Activated CD8-positive, alpha-beta memory T cell treated with anti-CD3 and anti-CD28 coated beads, Interleukin-2, amount 10 ng/mL, durations not matched to agents 7 days and 5 days (primary cell): ENCODE measurements at places on chromosomes 6 and 20. TPM values are rescaled to one million over a fixed set of nuclear protein-coding genes. Genes with fewer than 3 reads are reported as not detected.

The SPEF1 gene
- total RNA-seq = not detected

The RIPOR2 gene
- total RNA-seq = 53.4 TPM

The C6orf118 gene
- total RNA-seq = not detected

The GPR31 gene
- total RNA-seq = not detected

The BFSP1 gene
- total RNA-seq = 3.2 TPM

The ABHD16B gene
- not detected for total RNA-seq

The TFAP2D gene
- total RNA-seq = not detected

The TAGAP gene
- total RNA-seq = 53.0 TPM

The GGTLC1 gene
- total RNA-seq = not detected

- H3K4me1 ChIP-seq = no peaks in the 10 kb centered on the region
- no peak overlapping the region for H3K27ac ChIP-seq
- H3K36me3 ChIP-seq = no peaks in the 10 kb centered on the region
- H3K27me3 ChIP-seq = peaks cover 2% of the 10 kb centered on the region
Observed at GRCh38 chr6:166032366-166033200, 135.1 kb downstream of the TBXT start.

DNA sequence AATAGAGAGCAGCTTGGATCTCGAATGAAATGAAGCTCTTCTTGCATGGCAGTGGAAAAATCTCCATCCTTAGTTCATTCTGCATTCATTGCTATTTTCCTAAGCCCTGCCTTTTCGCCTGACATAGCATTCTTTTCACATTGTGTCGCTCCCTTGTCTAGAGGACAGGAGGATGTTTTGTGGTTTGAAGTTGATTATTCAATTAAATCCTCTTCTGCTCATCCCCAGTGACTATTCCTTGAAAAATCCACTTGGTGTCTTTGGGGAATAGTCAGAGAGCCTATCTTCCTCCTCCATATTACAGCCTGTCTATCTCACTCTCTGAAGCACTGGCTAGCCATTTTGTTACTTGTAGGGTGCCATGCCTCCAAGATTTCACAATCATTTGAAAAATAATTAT is 161.2 kb downstream of the KLHL32 start:
- no peak overlapping the region for H3K4me3 ChIP-seq
- H3K27ac ChIP-seq = no peak overlapping the region
- peaks cover 2% of the 10 kb centered on the region for H3K36me3 ChIP-seq
- no peaks in the 10 kb centered on the region for H3K27me3 ChIP-seq

GRCh38 chr6:88301888-88302768 is 136.0 kb upstream of the CNR1 start:
- no peak overlapping the region for H3K27ac ChIP-seq
- no peak overlapping the region for H3K4me3 ChIP-seq
- no peak for DNase-seq

- no peak for DNase-seq
- H3K36me3 ChIP-seq = no peaks in the 10 kb centered on the region
- no peaks in the 10 kb centered on the region for H3K27me3 ChIP-seq
Observed at GRCh38 chr20:63092660-63093215, 86.0 kb upstream of the BHLHE23 start.

GRCh38 chr6:46356543-46356942 is 134.7 kb downstream of the RCAN2 start:
- peaks cover 1% of the 10 kb centered on the region for H3K36me3 ChIP-seq
- H3K4me3 ChIP-seq = no peak overlapping the region
- DNase-seq = no peak
- no peaks in the 10 kb centered on the region for H3K27me3 ChIP-seq
- H3K27ac ChIP-seq = no peak overlapping the region
- H3K4me1 ChIP-seq = peaks cover 6% of the 10 kb centered on the region

GRCh38 chr6:3007571-3007970 is 7.9 kb downstream of the NQO2 start:
- peaks cover 8% of the 10 kb centered on the region for H3K4me1 ChIP-seq
- no peak overlapping the region for H3K27ac ChIP-seq
- no peak overlapping the region for H3K4me3 ChIP-seq
- H3K36me3 ChIP-seq = peaks cover 70% of the 10 kb centered on the region

DNA sequence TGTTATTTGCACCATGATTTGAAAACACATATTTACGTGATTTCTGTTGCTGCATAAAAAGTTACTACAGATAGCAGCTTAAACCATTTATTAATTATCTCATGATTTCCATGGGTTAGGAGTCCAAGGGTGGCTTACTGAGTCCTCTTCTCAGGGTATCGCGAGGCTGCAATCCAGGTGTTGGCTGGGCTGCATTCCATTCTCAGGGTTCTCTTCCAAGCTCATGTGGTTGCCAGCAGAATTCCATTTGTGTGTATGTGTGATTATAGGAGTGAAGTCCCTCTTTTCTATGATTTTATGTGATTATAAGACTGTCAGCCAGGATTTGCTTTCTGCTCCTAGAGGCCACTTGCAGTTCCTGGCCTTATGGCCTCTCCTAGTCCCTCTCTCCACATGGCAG is 135.1 kb downstream of the FAM83B start:
- H3K36me3 ChIP-seq = no peaks in the 10 kb centered on the region
- H3K4me1 ChIP-seq = no peaks in the 10 kb centered on the region
- H3K27me3 ChIP-seq = no peaks in the 10 kb centered on the region

DNA sequence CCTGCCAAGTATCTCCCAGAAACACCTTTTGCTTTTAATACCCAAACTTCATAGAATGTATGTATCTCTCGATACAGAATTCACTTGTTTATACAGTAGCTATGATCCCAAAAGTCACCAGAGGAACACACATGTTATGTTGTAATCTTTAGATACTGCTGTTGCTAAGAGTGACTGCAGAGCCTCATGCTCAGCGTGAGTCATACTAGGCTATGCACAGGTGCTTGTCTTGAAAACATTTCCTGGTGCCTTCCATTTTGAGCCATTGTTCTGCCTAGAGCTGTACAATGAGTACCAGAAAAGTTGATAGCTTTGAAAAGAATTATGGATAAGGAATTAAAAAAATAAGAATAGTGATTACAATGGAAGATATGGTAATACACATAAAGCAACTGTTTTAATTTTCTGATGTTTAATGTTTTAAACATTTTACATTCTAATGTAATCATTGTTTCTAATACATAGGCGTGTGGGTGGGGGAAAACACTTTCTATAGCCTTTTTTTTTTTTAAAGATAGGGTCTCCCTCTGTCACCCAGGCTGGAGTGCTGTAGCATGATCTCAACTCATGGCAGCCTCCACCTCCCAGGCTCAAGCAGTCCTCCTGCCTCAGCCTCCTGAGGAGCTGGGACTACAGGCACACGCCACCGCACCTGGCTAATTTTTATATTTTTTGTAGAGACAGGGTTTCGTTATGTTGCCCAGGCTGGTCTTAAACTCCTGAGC is 79.4 kb downstream of the CD24 start:
- peaks cover 19% of the 10 kb centered on the region for H3K27me3 ChIP-seq
- no peaks in the 10 kb centered on the region for H3K4me1 ChIP-seq
- H3K36me3 ChIP-seq = no peaks in the 10 kb centered on the region
- no peak for DNase-seq

DNA sequence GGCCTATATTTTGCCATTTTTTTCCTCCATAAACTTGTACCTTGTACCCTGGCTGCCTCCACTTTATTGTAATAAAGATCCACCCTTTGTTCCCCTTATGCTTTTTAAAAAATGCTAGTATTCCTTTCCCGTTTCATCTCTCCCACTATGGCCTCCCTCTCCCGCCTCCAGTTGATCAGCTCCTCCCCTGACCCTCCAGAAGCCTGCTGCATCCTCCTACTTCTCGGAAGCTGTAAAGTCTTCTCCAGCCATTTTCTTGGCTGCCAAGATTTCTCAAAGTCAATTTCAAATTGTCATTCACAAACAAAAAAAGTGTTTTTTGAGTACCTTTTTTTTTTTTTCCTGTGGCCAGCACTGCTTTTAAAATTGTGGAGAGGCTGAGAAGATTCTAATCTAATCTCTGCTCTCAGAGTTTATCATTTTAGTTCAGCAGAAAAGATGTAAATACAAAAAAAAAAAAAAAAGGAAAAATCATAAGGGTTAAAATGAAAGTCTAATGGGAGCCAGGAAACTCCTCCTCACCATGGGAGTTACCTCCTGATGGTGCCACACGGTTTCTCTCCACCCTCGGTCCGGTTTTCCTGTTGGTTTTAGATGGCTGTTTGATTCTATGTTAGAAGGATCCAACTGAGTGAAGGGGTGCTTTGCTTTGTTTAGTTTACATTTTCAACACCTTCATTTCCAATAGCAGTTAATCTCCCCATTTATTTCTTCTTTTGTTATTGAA is 103.0 kb upstream of the KCNK16 start:
- DNase-seq = no peak
- H3K4me1 ChIP-seq = no peaks in the 10 kb centered on the region
- no peaks in the 10 kb centered on the region for H3K36me3 ChIP-seq
- H3K27me3 ChIP-seq = peaks cover 5% of the 10 kb centered on the region

DNA sequence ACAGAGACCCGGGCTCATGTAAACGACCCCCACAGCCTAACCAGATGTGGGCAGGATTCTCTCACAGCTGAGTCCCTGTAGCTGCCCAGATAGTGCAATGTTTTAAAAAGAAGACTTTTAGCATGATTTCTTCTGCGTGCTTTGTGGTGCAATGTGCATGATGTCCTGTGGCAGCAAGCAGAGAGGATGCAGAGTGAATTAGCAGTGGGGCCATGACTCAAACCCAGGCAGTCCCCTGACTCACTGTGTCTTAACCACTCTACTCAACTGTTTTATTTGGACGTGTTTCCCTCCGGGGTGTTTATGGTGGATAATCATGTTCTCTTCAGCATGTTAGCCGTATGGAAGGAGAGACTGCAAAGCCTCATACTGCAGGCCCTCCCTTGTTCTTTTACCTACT is 247.9 kb downstream of the SLC24A3 start:
- no peaks in the 10 kb centered on the region for H3K27me3 ChIP-seq
- H3K4me3 ChIP-seq = no peak overlapping the region
- no peaks in the 10 kb centered on the region for H3K36me3 ChIP-seq
- no peak overlapping the region for H3K27ac ChIP-seq

GRCh38 chr20:17935186-17935585 is 33.4 kb downstream of the SNX5 start:
- H3K36me3 ChIP-seq = no peaks in the 10 kb centered on the region
- H3K27ac ChIP-seq = no peak overlapping the region
- no peak for DNase-seq

DNA sequence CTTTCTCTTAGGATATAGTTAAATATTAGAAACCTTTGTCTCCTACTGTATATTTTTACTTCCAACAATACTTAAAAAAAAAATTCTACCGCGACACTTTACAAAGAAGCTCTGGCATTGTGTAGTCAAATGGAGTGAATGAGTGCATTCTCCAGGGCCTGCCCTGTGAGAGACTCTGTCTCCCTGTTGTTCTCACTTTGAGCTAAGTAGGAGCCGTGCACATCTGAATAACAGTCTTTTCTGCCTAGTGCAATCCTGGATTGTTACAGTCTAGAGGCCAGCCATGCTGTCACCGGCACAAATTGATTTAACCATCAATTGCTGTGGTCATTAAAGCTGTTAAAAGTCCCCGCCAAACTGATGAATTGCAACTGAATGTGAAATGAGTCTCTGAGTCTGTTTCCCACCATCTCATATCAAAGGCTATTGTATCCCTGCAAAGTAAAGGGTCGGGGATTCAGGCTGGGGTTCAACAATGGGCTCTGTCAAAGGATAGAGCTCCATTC is 156.0 kb downstream of the RFPL4B start:
- H3K36me3 ChIP-seq = no peaks in the 10 kb centered on the region
- H3K4me1 ChIP-seq = no peaks in the 10 kb centered on the region
- H3K4me3 ChIP-seq = no peak overlapping the region
- H3K27me3 ChIP-seq = no peaks in the 10 kb centered on the region
- no peak for DNase-seq

DNA sequence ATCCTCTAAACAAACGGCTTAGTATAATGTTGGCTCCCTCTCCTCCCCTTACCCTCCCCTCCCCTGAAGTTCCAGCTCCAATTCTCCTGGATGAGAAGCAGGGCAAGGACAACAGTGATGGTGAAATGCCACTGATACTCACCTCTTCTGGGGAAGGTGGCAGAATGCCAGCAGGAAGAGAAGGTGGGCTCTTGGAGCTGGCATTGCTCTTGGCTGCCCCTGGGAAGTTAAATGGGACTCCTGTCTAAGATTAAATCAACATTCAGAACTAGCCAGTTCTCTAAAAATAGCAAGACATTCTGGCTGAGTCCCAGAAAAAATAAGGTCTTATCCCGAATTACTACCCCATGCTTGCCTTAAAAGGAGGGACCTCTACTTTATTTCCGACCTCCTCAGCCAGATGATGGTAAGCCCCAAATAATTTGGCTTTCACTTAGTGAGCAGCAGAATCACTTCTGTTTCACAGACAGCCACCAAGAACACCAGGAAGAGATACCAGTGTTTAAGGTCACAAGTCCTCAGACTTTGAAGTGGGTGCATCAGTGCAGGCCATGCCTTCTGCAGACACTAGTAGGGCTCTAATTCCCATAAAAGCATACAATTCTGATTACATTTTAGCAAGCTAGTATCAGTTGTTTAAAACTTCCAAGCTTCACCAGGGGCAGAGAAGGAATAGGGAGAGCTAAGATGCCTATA is 46.0 kb upstream of the IL17A start:
- peaks cover 9% of the 10 kb centered on the region for H3K4me1 ChIP-seq
- no peak overlapping the region for H3K4me3 ChIP-seq
- no peaks in the 10 kb centered on the region for H3K36me3 ChIP-seq
- DNase-seq = no peak

DNA sequence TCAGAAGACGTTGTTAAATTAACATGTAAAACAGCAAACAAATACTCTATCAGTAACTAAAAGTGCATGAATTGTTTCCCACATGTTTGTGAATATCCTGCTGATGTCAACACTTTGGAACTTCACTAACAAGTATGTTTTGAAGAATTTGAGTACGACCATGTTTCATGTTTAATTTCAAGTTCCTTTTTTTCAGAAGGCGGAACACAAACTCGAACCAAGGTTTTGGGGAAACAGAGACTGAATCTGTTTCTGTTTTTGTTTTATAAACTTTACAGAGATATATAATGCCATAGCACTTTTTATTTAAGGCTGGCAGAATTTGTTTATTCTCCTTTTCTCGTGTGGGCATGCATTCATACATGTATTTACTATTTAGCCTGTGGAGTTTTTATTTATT is 509.3 kb upstream of the CITED2 start:
- H3K36me3 ChIP-seq = peaks cover 2% of the 10 kb centered on the region
- peaks cover 18% of the 10 kb centered on the region for H3K4me1 ChIP-seq
- H3K27ac ChIP-seq = no peak overlapping the region
- DNase-seq = no peak

GRCh38 chr20:20837574-20838021 is 125.2 kb upstream of the RALGAPA2 start:
- no peaks in the 10 kb centered on the region for H3K4me1 ChIP-seq
- peaks cover 16% of the 10 kb centered on the region for H3K27me3 ChIP-seq
- H3K27ac ChIP-seq = no peak overlapping the region
- H3K36me3 ChIP-seq = no peaks in the 10 kb centered on the region
- DNase-seq = peak; percentile 52

- DNase-seq = no peak
- H3K27me3 ChIP-seq = no peaks in the 10 kb centered on the region
- peaks cover 39% of the 10 kb centered on the region for H3K36me3 ChIP-seq
- no peak overlapping the region for H3K27ac ChIP-seq
Observed at GRCh38 chr20:34753706-34754461, 49.7 kb downstream of the TP53INP2 start.

- H3K36me3 ChIP-seq = no peaks in the 10 kb centered on the region
- no peak for DNase-seq
- no peaks in the 10 kb centered on the region for H3K4me1 ChIP-seq
- no peak overlapping the region for H3K4me3 ChIP-seq
- no peak overlapping the region for H3K27ac ChIP-seq
Observed at GRCh38 chr6:155372256-155372655, 58.0 kb upstream of the TFB1M start.
